ENCODE measurements at places on chromosomes 11 and 22. TPM values are rescaled to one million over a fixed set of nuclear protein-coding genes. Genes with fewer than 3 reads are reported as not detected.

The GLYAT gene
- 0.77 TPM for total RNA-seq

The BCO2 gene
- total RNA-seq = 30.8 TPM

The PDHX gene
- total RNA-seq = 44.8 TPM

The ZNF195 gene
- total RNA-seq = 33.2 TPM
